ENCODE measurements at places on chromosomes 4 and X.

GRCh38 chr4:80462621-80463091, 127.1 kb downstream of the CFAP299 start:
- no peak for DNase-seq

- DNase-seq: peak; percentile 46
Observed at GRCh38 chr4:53161051-53161786, 204.6 kb downstream of the SCFD2 start.

DNA sequence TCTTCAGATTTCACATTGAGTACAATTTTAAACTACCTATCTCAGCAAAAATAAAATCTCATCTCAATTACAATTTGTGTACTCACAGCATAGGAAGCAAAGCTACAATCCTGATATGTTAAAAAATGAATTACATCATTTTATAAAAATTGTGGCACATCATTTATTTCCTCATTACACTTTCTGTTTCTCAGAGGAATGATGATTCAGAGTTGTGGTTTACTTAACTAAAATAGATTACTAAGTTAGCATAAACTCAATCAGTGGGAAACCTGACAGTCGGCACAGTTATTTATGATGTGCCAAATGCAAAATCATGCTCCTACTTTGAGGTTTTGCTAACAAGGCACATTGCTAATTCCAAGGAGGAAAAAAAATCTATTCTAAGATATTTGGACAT, 325.0 kb downstream of the FBXO8 start:
- DNase-seq: no peak

DNA sequence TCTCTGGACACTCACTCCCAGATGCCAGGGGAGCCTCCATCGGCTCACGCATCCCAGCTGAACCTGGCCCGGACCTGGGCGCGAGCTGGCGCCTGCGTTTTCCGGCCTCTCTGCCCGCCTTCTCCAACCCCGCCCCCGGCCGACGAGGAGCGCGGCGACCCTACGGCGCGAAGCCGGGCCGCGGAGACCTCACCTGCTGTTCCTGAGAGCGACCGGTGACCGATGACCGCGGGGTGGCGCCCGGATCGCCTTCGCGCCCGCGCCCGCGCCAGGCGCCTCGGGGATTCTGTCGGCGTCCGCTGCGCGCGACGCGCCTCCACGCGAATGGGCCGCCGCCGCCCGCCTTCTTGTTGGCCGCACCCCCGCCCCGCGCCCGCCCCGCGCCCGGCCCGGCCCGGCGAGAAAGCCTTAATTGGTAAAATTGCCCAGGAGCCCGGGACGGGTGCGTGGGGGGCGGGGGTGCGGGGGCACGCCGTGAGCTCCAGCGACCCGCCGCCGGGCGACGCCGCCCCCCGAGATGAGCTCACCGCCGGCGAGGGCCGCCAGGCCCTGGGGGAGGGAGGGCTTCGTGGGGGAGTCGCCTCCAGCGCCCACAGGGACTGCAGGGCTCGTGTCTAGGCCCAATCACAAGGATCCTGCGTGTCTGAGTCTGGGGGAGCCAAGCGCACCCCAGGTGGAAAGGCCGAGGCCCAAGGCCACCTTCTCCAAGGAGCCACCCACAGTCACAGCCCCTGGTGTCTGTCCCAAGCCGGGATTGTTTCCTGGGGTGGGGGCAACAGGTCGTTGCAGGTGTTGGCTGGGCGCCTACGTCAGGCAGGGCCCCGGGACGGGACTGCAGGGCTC, at the start of gene FLNA:
Gene FLNA, minus strand, starts transcription at position 322 of the 843 bp plus-strand sequence. CDS start 3,389 bp downstream, outside the sequence.
- DNase-seq: no peak

GRCh38 chr4:114807759-114808404, 209.3 kb downstream of the UGT8 start:
- no peak for DNase-seq

DNA sequence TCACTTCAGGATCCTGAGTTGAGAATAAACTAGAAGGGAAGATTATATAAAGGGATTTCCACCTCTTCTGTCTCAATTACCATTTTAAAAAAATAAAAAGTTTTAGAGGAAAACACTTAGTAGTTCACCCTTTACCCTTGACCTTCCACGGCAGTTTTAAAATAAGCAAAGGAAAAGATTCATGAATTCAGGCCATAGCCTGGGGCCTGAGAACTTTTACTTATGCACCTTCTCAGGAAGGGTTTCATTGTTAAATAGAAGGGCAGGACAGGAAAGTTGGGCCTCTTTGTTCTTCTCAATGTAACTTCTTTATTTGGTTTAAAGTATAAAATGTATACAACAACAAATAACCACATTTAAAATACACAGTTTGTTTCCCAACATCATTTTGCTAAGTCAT, 54.9 kb downstream of the PKD2 start:
- DNase-seq: no peak

- no peak for DNase-seq
Observed at GRCh38 chrX:17848545-17849265, 12.4 kb downstream of the RAI2 start.

DNA sequence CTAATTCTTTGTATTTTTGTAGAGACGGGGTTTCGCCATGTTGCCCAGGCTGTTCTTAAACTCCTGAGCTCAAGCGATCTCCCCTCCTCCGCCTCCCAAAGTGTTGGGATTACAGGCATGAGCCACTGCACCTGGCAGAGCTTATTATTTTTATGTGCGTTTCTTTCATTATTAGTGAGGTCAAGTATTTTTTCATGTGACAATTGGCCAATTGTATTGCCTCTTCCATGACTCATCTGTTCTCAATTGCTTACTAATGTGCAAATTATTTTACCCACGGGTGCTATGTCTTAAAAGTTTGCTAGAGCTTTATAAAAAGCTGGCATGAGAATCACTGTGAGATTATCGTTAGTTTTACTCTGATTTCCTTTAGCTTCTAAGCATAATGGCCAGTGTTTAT, 13.0 kb upstream of the ARX start:
- DNase-seq: no peak

DNA sequence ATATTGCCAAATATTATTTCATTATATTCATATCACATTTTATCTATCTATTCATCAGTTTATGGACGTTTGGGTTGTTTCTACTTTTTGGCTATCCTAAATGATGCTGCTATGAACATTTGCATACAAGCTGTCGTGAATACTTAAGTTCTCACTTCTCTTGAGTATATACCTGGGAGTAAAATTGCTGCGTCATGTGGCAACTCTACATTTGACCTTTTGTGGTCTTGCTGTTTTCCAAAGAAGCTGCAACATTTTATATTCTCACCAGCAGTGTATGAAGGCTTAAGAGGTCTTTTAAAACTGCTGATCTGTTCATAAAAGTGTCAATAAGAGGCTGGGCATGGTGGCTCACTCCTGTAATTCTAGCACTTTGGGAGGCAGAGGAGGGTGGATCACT, 5.8 kb downstream of the PYURF start:
- no peak for DNase-seq

DNA sequence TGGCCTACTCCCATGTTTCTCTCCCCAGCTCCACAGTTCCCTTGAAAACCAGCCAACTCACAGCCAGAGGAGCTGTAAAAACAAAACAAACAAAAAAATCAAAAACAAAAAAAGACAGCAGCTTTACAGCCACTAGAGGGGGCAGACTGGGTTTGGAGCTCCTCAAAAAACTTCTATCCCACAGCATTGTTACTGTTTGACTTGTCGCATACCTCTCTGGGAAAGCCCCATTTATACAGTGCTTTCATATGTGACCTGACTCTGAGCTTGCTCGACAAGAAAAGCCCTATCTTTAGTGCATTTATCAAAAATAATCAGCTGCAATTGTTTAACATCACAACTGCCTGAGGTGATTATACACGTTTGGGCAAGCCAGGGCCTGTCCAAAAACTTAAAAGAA, 21.6 kb downstream of the TSPAN6 start:
- DNase-seq: peak; percentile 30

DNA sequence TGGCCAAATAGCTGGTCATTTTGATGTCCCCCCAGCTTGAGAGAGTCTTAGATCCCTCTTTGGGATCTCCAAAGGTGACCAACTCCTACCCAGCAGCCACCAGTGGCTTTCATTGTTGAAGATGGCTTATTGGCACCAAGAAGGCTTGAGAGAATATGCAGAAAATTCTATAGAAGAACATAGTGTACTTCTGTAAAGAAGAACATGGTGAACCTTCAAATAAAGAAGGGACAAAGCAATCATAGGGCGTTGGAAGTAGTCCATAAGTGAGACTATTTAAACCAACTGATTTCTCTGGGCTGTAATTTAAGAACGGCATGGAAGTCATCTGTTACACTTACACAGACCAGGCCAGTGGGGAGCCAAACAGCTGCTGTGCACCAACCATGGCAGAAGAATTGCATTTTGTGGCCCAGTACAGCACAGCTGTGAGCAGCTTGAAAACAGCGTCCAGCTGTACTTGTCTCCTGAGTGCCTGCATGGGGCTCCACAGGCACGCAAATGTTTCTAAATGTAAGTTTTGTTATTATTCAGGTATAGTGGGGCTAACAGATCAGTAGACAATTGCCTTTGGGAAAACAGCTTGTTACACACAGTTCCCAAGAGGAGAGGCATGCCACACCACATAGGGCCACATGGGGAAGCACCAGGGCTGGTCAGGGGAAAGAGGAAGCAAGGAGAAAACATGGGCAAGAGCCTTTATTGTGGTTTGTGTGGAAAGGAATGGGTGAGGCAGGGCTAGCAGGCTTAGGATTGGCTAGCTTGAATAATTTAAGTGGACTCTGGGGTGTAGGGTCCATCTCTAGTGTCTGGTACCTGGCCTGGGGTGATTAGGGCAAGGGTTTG, 125.0 kb downstream of the ARHGAP6 start:
- DNase-seq: no peak

GRCh38 chr4:170978990-170979389, 834.2 kb upstream of the GALNTL6 start:
- no peak for DNase-seq

DNA sequence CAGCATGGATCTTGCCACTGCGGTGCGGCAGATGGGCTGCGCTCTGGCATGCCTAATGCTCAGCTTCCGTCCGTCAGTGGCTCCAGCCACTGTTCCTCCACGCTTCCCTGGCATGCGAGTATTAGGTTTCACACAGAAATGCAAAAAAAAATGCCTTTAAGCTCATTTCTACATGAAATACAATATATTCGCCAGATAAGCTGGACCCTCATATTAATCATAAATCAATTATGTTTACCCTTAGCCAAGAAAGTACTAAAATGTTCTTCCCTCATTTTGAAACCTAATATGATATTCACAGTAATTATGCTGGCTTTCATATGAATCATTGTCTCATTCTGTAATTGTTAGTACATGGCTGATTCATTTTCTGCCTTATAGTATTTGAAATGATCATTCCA, 115.5 kb upstream of the FAM241A start:
- DNase-seq: peak; percentile 29

GRCh38 chr4:181046809-181047208, 1196.4 kb upstream of the TENM3 start:
- DNase-seq: no peak

GRCh38 chr4:168694667-168695066, 197.8 kb downstream of the PALLD start:
- DNase-seq: peak; percentile 30

GRCh38 chr4:141635736-141636081, 674 bp upstream of the IL15 start:
- DNase-seq: no peak

DNA sequence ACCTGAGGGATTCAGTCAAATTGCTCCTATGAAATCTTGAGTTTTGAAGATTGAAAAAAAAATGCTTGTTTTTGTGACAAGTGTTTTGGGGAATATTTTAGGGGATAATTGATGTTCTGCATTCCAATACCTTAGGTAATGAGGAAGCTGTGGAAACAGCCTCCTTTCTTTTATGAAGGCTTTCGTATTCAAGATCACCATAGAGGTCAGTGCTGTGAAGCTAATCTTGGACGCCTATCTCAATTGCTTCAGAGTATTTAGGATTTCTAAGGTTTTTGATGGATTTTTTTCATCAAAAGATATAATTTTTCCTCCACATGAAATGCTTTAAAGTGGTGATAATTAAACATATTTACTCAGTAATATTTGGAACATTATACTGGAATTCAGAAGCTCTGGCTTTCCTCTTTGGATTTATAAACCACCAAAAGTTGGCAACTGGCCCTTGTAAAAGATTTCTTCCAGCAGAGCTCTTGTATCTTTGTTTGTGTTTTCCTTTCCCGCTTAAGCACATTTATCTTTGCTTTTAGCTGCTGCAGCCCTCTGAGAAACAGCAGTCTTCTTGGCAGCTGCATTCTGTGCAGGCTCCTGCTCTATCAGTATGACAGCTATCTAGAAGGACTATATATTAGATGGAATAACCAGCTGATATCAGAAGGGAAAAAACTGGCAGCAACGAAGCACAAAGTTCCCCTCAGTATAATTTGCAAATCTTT, 63.7 kb downstream of the HMGB2 start:
- no peak for DNase-seq

DNA sequence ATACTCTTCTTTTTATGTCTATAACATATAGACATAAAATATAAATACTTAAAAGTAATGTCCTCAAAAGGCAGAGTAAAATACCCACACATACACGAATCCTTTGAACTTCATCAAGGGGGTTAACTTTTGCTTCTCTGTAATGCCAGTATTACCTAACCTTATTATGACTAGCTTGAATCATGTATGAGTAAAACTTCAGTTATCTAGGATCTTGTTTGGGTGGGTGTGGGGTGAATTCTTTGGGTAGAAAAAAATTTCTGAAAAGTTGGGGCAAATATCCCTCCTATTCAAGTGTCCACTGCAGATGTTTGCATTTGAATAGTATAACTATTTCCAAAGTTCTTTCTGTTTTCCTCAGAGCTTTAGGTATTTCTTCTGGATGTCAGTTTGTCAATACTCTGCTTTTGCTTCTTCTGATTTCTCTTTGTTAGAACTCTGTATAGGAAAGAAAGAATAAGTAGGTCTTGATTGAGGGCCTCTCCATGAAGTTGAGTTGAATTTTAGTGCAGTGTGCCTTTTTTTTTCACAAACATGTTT, 173.8 kb downstream of the ADGRL3 start:
- no peak for DNase-seq

DNA sequence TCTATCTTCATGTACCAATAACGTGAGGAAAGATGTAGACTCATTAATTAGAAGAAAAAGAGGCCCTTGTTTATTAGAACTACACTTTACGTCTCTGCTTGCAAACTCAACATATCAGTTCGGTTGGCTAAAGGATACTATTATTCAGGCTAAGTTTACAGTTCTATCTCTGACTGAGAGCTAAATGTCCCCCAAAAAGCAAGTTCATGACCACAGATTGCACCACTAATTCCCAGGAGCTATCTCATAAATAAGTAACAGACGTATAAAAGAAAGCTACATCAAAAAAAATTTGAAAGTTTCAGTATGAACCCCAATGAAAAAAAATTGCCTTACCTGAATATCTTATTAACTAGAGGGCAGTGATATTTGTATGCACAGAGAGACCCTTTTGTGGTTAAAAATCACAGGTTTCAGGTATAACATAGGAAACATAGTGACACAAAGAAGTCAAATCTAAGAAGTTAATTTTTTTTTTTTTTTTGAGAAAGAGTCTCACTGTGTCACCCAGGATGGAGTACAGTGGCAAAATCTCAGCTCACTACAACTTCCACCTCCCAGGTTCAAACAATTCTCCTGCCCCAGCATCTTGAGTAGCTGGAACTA, 128.9 kb downstream of the MAB21L2 start:
- DNase-seq: no peak

DNA sequence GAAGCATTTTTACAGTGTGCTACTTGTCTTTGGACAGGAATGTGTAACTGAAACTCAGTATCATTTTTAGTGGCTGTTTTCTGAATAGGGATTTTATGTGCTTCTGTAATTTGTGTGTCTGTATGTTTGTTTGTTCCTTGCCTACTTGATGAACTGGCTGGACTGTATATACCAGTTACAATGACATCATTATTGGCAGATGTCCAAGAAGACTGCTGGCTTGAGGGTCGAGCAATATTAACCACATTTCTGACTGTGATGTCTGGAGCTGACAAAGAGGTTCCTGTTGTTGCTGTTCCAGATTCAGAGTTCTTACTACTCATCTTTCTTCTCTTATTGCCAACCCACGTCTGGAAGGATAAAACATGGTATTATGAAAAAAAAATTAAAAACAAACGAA, 33.0 kb downstream of the HDX start:
- DNase-seq: peak; percentile 8
